ENCODE measurements at places on chromosomes 5 and 9. TPM values are rescaled to one million over a fixed set of nuclear protein-coding genes. Genes with fewer than 3 reads are reported as not detected.
A peak's percentile ranks its signal among the peaks of the same experiment; 100 is the strongest.

- DNase-seq: no peak
- peaks cover 37% of the 10 kb centered on the region for H3K4me1 ChIP-seq
- H3K4me3 ChIP-seq: no peak overlapping the region
- peaks cover 8% of the 10 kb centered on the region for H3K36me3 ChIP-seq
Observed at GRCh38 chr5:36899860-36900259, 23.3 kb downstream of the NIPBL start.

GRCh38 chr5:169909945-169910344 lies 70.3 kb downstream of the INSYN2B start:
- no peak overlapping the region for H3K4me3 ChIP-seq
- peaks cover 16% of the 10 kb centered on the region for H3K4me1 ChIP-seq
- no peak overlapping the region for H3K27ac ChIP-seq
- H3K27me3 ChIP-seq: peaks cover 25% of the 10 kb centered on the region
- DNase-seq: no peak
- H3K36me3 ChIP-seq: no peaks in the 10 kb centered on the region

DNA sequence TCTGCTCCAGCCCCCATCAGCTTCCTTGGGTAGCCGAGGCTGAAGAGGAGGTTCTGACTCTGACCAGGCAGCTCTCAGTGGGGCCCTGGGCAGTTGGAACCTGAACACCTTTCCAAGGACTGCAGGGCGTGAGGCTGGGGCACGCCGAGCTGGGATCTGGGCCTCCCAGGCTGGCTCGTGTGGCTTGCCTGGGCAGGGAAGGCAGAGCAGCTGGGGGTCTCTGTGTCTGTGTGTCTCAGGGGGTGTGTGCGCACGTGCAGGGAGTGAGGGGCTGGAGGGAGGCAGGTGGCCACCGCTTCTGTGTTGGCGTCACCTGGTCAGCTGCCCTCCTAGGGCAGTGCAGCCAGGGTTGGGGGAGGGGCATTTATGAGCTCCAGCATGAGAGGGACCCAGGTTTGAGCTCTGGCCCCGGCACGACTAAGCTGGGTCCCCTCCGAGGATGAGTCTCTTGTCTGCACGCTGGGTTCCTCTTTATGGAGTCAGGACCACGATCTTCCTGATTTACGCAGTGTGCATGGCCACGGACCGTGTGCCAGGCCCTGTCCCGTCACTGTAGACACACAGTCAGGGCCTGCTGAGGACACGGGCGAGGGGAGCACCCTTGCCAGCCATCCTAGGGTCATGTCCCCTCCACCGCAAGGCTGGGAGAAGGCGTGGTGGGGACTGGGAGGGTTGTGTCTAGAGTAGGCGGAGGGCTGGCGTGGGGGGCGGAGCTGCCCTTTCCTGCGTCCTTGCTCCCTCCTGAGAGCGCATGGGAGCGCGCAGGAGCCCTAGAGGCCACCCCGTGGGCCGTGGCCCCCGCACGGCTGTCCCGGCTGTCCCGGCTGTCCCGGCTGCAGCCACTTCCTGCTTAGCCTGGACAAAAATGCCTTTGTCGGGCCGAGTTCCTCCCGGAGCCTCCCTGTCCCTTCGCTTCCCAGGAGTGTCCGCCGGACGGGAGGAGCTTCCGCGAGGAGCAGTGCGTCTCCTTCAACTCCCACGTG lies 4.6 kb downstream of the ADAMTSL2 start:
- H3K4me1 ChIP-seq: peaks cover 23% of the 10 kb centered on the region
- peak overlapping the region; percentile 94 for H3K27ac ChIP-seq
- DNase-seq: no peak
- no peak overlapping the region for H3K4me3 ChIP-seq

- DNase-seq: no peak
- H3K27me3 ChIP-seq: no peaks in the 10 kb centered on the region
- H3K4me3 ChIP-seq: no peak overlapping the region
- no peaks in the 10 kb centered on the region for H3K36me3 ChIP-seq
- peaks cover 30% of the 10 kb centered on the region for H3K4me1 ChIP-seq
Observed at GRCh38 chr9:17402309-17402708, 176.6 kb upstream of the SH3GL2 start.

DNA sequence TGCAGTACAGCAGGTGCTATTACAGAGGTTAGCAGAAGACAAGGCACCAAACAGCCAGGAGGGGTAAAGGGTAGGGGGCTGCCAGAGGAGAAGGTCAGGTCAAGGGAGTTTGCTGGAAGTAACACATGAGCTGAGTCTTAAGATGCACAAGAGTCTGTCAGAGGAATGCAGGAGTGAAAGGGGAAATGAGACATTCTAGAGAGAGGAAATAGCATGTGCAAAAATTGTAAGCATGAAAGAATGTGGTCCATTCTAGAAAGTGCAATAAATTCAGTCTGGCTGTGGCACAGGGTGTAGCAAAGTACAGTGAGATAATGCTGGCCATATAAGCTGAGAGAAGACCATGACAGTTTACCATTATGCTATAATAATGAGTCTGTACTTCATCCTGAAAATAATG lies 6.6 kb downstream of the GOLGA1 start:
- no peak for DNase-seq
- no peak overlapping the region for H3K27ac ChIP-seq
- no peak overlapping the region for H3K4me3 ChIP-seq
- peaks cover 2% of the 10 kb centered on the region for H3K36me3 ChIP-seq
- no peaks in the 10 kb centered on the region for H3K27me3 ChIP-seq

DNA sequence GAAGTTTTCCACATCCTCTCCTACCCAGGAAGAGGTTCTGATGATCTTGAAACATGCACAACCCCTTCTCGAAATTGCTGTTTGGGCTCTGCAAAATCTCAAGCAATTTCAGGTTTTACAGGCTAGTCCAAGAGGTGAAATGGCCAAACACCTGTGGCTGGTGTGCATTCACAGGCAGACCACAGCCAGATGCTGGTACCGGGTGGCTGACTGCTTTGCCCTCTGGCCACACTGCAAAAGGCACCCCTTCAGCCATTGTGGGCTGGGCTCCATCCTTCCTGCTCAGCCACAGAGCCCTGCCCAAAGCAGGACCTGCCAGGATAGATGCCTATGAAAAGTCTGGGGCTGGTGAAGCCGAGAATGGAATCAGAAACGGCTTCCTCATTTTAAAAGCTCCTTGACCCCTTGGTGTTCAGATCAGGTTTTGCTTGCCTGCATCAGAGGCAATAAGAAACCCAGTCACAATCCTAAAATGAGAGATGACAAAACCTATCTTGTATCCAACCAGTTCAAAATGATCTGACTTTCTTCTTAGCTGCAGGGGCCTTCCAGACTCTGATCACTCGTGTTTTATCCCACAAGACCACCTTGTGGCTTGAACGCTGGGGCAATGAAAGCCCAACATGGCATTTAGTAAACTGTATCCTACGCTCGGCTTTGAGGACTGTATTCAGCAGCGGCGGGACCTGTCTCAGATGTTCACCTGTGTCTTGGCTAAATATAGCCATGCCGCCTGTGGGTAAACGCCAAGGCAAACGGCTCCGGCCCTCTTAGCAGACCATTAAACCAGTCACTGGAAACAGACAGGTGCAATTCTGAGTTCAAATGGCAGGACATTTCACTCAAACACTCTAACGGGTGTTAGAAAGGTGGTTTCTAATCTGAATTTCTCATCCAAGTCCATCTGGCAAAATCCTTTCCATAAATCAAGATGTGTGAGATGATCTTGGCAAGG lies 49.6 kb downstream of the EPB41L4B start:
- no peak overlapping the region for H3K4me3 ChIP-seq
- DNase-seq: no peak
- peak overlapping the region; percentile 39 for H3K27ac ChIP-seq
- H3K27me3 ChIP-seq: no peaks in the 10 kb centered on the region
- peaks cover 14% of the 10 kb centered on the region for H3K36me3 ChIP-seq

DNA sequence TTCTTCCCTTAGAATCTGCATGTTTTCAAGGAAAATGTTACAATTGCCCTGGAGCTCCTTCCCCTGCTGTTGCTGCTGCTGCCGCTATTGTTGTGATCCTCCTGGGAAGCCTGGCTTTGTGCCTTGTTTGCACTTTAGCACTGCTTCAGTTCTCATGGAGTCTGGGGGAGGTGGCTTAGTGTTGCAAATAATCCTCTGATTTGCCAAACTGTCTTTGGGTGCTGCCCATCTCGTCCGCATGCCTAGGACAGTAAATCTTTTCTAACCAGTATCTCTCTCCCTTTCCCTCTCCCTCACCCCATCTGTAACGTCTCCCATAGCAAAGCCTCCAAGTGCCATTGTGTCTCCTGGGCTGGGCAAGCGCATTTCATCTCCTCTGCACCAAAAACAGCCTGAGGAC lies 30.3 kb downstream of the FAM240B start:
- H3K27me3 ChIP-seq: no peaks in the 10 kb centered on the region
- no peaks in the 10 kb centered on the region for H3K36me3 ChIP-seq
- peaks cover 89% of the 10 kb centered on the region for H3K4me1 ChIP-seq
- peak overlapping the region; percentile 86 for H3K27ac ChIP-seq
- DNase-seq: peak; percentile 42
- H3K4me3 ChIP-seq: peak overlapping the region; percentile 2

DNA sequence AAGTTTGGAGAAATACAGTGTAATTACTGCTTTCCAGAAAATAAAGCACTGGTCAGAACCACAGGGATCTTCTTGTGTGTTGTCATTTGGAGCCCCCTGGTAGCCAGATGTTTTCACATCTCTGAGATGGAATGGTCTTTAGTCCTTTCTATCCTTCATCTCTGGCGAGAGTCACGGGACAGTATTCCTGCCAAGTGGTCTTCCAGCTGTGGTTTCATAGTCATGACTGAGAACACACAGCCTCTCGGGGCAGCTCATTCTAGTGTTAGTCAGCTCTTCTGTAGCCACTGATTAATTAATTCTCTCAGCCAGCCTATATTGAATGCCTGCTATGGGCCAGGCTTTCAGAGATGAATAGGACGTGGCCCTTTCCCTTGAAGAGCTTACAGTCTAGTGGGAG lies 34.1 kb downstream of the HMGXB3 start:
- H3K4me1 ChIP-seq: no peaks in the 10 kb centered on the region
- H3K27ac ChIP-seq: no peak overlapping the region
- no peak overlapping the region for H3K4me3 ChIP-seq
- no peak for DNase-seq
- no peaks in the 10 kb centered on the region for H3K27me3 ChIP-seq

DNA sequence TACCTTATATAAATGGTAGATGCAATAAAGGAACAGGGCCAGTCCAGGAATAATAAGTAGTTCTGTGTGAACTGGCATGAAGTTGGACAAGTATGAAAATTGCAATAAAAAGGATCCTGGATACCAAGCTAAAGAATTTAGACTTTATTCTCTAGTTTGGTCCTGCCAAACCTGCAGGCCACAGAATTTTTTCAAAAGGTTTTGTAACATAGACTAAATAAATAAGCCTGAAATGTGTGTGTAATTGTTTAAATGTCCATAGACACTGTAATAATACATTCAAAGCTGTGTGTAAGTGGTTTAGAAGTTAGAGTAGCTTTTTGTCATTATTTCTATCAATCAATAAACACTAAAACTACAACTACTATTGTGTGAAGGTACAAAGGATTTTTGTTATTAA lies 75.8 kb upstream of the PLPP1 start:
- H3K4me3 ChIP-seq: no peak overlapping the region
- no peak overlapping the region for H3K27ac ChIP-seq
- H3K27me3 ChIP-seq: no peaks in the 10 kb centered on the region
- peaks cover 23% of the 10 kb centered on the region for H3K36me3 ChIP-seq
- no peak for DNase-seq

DNA sequence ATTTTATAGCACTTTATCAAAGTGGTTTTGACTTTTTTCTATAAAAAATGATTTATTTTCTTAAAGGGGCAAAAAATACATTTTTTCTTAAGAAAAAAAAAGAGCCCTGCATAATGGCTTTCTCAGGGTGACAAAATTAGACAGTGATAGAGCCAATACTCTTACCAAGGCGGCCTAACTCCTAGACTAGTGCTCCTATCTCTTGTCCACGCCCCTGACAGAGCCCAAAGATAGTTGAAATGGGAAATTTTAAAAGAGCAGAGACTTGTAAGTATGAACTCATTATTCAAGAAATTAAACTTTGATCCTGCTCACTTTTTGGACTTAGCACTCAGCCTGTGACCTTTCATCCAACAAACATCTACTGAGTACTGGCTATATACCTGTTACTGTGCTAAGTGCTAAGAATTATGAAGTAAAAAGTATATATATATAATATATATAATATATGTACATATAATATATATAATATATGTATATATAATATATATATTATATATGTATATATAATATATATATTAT lies 1.2 kb downstream of the INVS start:
- no peaks in the 10 kb centered on the region for H3K27me3 ChIP-seq
- H3K36me3 ChIP-seq: no peaks in the 10 kb centered on the region
- no peak for DNase-seq
- H3K27ac ChIP-seq: no peak overlapping the region
- peak overlapping the region; percentile 98 for H3K4me3 ChIP-seq

The STPG3 gene
- total RNA-seq: 0.21 TPM

DNA sequence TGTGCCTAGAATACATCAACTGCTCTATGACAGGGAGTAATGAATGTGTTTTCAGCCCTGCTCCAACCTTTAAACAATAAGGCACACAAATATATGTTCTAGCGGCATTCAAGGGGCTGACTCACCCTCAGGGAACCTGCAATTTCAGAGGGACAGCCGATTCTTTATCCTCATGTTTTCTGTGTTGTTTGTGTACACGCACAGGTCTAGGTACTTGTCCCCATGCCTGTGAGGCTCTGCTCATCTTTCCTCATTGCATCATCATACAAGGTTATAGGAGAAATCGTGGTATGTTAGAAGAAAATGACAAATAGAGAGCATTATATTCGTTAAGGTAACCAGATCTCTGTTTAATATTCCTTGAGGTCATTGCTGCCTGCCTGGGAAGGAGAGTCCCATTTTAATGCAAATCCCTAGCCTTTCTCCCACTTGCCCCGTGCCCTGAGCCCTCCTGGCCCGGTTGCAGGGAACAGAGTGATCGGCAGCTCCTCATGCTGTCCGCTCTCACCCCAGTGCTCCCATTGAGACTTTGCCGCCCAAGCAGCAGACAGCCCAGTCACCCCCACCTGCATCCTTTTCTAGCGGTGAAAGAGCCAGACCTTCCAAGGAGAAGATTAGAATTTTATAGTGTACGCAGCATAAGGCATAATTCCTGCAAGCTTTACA lies 14.6 kb downstream of the MAP1B start:
- H3K27ac ChIP-seq: peak overlapping the region; percentile 96
- peaks cover 63% of the 10 kb centered on the region for H3K4me1 ChIP-seq
- peak; percentile 49 for DNase-seq
- H3K4me3 ChIP-seq: peak overlapping the region; percentile 52
- no peaks in the 10 kb centered on the region for H3K27me3 ChIP-seq

DNA sequence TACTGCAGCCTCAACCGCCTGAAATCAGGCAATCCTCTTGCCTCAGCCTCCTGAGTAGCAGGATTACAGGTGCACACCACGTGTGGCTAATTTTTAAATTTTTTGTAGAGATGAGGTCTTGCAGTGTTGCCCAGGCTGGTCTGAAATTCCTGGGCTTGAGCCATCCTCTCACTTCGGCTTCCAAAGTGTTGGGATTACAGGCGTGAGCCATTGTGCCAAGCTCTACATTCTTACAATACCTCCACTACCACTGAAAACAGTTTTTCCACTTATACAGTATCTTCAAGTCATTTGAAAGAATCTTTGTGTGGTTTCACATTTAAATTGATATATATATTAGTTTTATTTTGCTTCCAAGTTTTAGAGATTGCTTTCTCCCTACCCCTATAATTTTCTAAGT lies 42.6 kb downstream of the LARP1 start:
- H3K27ac ChIP-seq: peak overlapping the region; percentile 30
- no peaks in the 10 kb centered on the region for H3K4me1 ChIP-seq
- peaks cover 88% of the 10 kb centered on the region for H3K36me3 ChIP-seq
- no peak for DNase-seq
- no peaks in the 10 kb centered on the region for H3K27me3 ChIP-seq

GRCh38 chr9:111413996-111414395 lies 70.2 kb downstream of the ECPAS start:
- peaks cover 73% of the 10 kb centered on the region for H3K36me3 ChIP-seq
- DNase-seq: no peak
- H3K4me1 ChIP-seq: peaks cover under 1% of the 10 kb centered on the region

The CARTPT gene
- not detected for total RNA-seq

The CTNND2 gene
- total RNA-seq: 8.6 TPM
